HepG2 (cell line): ENCODE measurements at places on chromosomes 4 and X.
A peak's percentile ranks its signal among the peaks of the same experiment; 100 is the strongest.

- no peak for DNase-seq
Measured at GRCh38 chr4:157128395-157128794, 52.4 kb downstream of the GLRB start.

DNA sequence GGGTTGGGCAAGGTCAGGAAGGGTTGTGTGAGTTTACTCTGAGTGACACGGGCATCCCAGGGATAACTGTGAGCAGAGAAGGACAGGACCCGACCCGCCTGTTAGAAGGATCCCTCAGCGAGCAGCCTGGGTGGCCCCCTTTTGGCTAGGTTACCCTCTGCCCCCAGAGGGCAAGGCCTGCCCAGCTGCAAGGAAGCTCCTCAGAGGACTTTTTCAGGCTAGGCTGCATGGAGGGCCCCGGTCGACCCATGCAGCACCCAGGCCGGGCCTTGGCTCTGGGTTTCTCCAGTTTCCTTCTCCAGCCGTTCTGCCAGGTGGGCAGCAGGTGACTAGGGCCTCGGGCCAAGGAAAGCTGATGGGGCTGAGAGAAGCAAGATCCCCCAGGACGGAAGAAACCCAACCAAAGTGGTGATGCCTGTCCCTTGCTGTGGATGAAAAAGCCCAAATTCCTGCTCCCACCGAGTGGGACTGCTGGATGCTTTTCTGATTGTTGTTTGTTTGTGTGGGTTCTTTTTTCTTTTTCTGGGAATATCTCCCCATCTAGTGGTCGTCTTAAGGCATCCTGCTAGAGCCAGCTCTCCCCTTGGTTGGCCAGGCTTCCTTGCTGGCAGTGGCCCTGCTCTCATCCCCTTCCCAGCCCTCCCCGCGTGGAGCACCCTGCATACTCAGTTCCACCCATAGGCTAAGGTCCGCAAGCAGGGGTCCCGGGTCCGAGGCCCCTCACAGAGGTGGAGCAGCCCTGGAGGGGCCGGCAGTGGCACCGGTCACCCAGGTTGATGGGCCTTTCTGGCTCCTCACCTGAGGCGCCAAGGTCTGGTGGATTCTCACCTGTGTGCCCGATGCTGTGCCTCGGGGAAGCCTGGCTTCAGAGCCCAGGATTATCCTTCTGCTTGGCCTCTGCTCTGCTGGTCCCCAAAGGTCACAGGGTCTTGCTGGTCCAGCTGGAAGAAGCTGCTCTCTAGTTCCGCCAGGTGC is 1.8 kb downstream of the ZFP92 start:
- no peak for DNase-seq

- peak; percentile 34 for DNase-seq
Measured at GRCh38 chr4:184477201-184477999, 3.0 kb upstream of the IRF2 start.

GRCh38 chrX:71622032-71622575 is 3.8 kb upstream of the CXCR3 start:
- no peak for DNase-seq

- no peak for DNase-seq
Measured at GRCh38 chrX:2857566-2857965, 28.8 kb downstream of the GYG2 start.

GRCh38 chr4:122728856-122729255 is 3.6 kb upstream of the BBS12 start:
- DNase-seq: no peak

- no peak for DNase-seq
Measured at GRCh38 chr4:3240936-3241522, 7.9 kb upstream of the MSANTD1 start.

DNA sequence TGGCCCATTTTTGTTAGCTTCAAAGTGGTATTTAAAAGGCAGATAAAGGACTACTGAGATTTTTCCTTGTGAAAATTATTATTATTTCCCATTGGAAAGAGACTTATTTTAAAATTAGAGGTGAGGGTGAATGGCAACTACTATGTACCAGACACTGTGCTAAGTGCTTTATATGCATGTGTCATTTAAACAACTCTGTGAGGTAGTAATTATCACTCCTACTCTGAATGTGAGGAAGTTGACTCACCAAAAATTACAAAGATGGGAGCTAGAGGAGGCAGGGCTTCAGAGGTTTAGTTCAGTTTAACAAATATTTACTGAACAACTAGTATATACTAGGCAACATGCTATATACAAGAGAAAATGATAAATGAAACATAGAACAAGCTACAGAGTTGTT is 78.2 kb downstream of the MSL3 start:
- DNase-seq: no peak

DNA sequence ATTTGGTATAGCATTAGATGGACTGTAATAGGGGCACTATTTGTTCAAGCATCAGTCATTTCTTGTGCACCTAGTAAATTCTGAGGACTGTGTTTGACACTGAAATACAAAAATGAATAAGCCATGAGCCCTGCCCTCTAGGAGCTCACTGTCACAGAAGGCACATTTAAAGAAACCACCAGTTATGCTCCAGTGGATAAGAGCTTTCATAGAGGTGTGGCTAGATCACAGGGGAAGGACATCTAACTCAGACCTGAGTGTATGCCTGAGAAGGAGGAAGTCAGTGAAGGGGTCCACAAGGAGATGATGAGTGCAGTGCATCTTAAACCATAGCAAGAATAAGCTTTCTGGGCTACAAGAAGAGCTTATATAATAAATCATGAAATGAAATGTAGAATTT is 40.1 kb downstream of the BTC start:
- DNase-seq: no peak

DNA sequence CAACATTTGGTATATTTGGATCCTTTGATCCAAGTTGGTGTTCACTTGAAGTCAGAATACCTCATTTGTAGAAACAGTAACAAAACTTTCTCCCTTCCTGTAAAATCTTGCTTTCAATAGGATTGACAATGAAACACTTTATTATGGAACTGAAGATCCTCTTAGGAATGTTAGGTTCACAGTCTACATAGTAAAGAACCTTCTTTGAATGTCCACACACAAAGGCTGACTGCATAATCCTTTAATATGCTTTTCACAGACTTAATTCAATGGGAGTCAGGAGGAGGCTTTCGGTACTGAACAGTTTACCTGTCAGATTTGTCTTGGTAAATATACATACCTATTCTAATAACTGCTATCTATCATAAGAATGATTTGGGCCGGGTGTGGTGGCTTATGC is 188.5 kb downstream of the SPRY1 start:
- no peak for DNase-seq

- DNase-seq: no peak
Measured at GRCh38 chr4:26594778-26595177, 10.9 kb downstream of the TBC1D19 start.

GRCh38 chr4:54209617-54210016 is 19.5 kb upstream of the PDGFRA start:
- no peak for DNase-seq

DNA sequence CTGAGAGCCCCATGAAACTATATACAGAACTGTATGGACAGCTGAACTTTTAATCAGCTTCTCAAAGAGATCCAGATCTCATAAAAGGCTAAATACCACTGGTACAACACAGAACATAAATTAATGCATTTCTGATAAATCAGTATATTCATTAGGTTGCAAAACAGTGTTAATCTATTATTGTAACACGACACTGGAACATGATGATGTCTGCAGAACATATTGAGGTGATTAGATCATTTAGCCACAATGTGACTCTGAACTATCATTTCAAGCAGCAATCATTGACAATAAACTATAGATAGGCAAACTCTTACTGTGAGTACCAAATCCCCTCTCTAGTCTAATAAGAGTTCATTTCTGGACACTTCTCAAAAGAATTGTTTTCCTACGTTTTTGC is 50.3 kb downstream of the GASK1B start:
- no peak for DNase-seq

GRCh38 chr4:59063015-59063720 is 1953.0 kb upstream of the IGFBP7 start:
- no peak for DNase-seq

- DNase-seq: peak; percentile 4
Measured at GRCh38 chr4:97987019-97987648, 156.1 kb downstream of the STPG2 start.
